ENCODE measurements at places on chromosomes 12 and 14. TPM values are rescaled to one million over a fixed set of nuclear protein-coding genes. Genes with fewer than 3 reads are reported as not detected.

GRCh38 chr12:66290716-66291200 is 11.5 kb upstream of the HELB start:
- DNase-seq = no peak

DNA sequence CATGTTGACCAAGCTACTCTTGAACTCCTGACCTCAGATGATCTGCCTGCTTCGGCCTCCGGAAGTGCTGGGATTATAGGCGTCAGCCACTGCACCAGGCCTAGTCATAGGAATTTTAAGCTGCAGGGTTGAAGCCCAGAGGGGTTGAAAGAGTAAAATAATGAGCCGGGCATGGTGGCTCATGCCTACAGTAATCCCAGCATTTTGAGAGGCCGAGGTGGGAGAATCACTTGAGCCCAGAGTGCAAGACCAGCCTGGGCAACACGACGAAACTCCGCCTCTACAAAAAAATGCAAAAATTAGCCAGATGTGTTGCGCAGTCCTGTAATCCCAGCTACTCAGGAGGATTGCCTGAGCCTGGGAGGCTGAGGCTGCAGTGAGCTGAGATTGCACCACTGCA is 69.6 kb downstream of the GALNT8 start:
- DNase-seq = no peak

DNA sequence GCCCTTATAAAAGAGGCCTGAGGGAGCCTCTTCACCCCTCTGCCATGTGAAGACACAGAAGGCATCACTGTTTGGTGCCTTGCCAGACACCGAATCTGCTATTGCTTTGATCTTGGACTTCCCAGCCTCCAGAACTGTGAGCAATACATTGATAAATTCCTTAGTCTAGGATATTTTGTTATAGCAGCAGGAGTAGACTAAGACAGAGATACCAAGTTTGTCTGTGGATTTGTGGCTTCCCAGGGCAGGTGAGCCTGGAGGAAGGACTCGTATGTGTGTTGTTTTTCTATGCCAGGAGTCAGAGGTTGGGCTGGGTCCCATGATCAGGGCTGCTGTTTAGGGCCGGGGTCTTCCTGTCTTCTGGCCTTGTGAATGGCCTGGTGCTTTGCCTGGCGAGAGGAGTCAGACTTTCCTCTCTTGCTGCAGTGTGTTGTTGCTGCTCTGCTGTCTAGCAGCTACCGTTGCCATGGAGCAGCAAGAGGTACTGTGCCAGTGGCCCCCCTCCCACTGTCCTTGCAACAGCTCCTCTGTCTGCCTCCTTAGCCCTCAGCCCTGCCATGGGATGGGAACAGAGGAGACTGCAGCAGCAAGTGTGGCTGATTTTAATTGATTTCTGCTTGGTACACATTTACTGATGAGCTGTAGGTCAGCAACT is 111.2 kb downstream of the CHST11 start:
- DNase-seq = no peak

GRCh38 chr12:125159702-125160101 is 94.5 kb downstream of the AACS start:
- no peak for DNase-seq

DNA sequence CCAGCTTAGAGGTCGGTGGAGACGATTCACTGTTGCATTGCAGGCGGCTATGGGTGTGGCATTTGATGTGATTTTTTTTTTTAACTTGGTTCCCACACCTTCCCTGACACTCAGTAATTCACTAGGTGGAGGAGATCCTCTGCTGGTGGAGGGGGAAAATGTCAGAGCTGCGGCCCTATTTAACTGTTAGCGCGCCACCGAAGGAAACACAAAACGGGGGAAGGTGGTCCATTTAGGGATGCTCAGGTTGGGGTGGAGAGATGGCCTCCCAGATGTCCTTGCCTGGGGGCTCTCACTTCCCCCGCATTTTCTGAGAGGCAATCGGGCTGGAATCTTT is 4.3 kb upstream of the HOXC12 start:
- no peak for DNase-seq

DNA sequence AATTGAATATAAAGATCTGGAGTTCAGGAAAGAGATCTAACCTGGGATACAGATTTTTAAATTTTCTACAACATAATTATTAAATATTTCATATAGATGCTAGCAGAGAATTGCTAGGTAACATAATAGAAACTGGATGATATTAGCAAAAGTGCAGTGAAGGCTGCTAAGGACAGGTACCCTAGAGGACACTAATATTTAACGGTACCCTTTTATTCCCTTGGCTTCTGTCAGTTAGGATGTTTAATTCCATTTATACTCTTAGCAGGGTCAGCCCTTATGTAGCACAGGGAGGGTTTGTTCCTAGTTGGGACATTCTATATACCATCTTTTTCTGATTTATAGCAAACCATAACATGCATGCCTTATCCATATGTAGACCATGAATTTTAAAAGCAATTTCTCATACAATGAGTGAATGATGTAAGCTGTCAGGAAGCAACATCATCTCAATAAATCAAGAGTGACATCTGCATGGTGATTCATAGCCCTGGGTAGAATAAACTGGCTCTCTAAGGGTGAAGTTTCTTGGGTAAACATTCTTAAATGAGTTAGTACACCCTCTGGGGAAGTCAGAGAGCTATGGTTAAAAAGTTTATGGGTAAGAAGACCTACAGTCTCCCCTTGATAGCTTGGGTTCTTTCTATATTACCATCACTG is 404.4 kb upstream of the MGAT4C start:
- DNase-seq = peak; percentile 3

GRCh38 chr12:120252071-120252906 is 13.2 kb downstream of the PXN start:
- no peak for DNase-seq

- peak; percentile 45 for DNase-seq
Measured at GRCh38 chr12:27333403-27334009, 870 bp downstream of the BMAL2 start.

The OR11H12 gene
- not detected for total RNA-seq

- peak; percentile 37 for DNase-seq
Measured at GRCh38 chr12:130787445-130788410, 51.3 kb downstream of the STX2 start.

DNA sequence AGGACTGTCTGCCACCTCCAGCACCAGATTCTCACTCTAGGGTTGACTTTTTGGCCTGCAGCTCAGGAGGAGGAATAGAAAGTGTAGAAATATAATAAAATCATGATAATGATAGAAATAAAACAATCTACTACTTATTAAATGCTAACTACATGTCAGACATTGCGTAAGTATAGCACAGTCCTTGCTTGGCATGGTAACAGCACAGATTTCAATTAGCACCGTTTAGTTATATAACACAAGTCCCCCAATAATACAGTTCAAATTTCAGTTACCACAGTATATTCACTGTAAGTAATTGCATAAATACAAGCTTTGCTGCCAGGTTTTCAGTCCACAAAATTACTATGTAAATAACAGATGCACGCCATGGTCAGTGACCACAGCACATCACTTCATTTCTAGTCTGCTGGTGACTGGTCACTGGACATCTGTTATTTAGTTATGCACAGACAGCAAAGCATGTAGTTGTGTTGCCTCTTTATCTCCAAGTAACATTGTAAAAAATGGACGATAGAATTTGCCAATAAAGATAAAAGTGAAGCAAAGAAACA is 6.5 kb upstream of the GLT8D2 start:
- DNase-seq = no peak

- no peak for DNase-seq
Measured at GRCh38 chr14:100503251-100503650, 84.0 kb downstream of the BEGAIN start.

GRCh38 chr14:100407376-100408102 is 84.4 kb downstream of the SLC25A47 start:
- no peak for DNase-seq

The CCDC177 gene
- not detected for total RNA-seq

GRCh38 chr12:116541547-116542344 is 17.4 kb upstream of the MAP1LC3B2 start:
- no peak for DNase-seq

- no peak for DNase-seq
Measured at GRCh38 chr14:106837870-106838269, 1311.5 kb downstream of the TMEM121 start.

GRCh38 chr12:16881986-16882570 is 276.1 kb upstream of the LMO3 start:
- no peak for DNase-seq

GRCh38 chr12:5710260-5710878 is 234.7 kb downstream of the ANO2 start:
- no peak for DNase-seq

DNA sequence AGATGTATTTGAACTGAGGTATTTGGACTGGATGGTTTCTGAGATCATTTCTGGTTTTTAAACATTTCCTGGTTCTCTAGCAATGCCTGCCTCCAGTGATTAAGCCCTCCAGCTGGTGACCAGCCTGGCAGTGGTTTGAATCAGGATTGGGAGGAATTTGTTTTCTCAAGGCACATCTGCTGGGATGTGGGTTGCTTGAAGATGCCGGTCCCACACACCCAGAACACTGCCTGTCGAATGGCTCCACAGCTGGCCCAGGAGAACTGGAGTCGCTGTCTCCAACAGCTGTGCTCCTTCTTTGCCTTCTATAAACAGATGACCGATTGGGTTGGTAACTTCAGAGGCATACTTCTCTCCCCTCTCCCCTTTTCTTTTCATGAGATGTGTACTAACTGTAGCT is 258.0 kb upstream of the DDHD1 start:
- DNase-seq = peak; percentile 84

DNA sequence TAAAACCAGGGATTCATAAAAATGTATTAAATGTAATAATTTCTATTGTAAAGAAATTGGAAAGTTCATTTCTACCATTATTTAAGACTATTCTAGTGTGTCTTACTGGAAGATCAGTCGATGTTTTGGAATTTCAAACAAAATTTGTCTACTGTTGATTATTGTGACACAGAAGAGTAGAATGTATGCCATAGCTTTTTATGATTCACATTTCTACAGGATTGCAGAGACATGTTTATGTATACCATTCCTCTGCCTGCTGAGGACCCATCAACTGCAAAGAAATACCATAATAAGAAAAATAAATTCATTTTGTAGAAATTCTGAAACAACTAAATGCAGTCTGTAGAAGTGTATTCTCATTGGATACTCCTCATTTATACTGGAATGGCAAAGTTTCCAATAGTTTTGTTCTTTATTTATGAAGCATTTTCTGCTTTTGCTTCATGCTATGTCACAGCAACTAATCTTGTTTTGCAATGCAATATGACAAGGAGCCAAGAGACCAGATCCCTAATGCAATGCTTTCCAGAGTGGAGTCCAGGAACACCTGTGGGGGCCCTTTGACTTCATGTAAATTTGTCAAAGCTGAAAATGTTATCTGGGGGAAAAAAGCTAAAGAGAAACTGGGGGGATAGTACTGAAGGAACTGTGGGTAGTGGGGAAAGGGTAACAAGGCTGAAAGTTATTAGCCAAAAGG is 172.9 kb upstream of the LRIG3 start:
- peak; percentile 59 for DNase-seq

The SSTR1 gene
- total RNA-seq = 17.6 TPM

DNA sequence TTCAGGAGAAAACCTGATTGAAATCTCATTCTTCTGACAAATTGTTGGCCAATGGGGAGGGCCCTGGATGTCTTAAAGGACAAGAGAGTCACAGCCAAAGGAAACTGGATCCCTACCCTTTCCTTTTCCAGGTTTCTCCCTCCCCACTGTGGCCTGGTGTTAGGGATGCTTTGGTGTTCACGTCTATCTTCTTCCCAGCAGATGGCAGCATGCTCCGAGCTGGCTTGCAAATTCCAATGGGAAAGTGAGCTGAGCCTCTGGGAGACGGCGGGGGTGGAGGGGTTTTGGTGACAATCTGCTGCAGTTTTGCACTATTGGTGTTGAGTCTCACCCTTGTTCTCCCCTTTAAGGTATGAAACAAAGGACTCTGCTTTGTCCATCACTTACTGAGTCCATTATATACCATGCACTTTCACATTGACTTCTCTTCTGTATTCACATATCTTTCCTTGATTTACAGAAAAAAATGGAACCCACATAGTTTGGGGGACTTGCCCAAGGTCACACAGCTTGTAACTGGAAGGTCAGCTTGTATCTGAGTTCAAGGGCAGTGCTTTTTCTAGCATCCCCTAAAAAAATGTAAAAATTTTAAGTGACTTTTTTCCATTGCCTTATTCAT is 39.3 kb downstream of the CCDC177 start:
- peak; percentile 73 for DNase-seq

GRCh38 chr12:11433664-11434063 is 38.3 kb upstream of the PRB2 start:
- DNase-seq = no peak

The FMNL3 gene
- total RNA-seq = 32.9 TPM

DNA sequence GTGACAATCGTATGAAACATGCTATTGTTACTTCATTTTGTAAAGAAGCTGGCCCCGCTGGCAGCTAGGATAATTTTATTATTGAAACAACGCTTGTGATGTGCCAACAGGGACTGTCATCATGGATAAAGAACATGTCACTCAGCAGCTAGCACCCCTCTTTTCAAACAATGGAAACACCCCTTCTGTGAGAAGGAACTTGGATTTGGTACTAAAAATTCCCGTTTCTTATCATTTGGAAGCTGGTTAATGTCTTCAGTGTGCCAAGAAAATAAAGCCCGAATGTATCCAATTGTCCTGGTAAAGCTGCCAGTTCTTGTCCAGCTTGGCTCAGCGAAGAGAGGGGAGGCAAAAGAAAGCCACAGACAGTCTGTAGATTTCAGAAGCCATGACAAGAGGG is 186.6 kb downstream of the PHLDA1 start:
- no peak for DNase-seq

DNA sequence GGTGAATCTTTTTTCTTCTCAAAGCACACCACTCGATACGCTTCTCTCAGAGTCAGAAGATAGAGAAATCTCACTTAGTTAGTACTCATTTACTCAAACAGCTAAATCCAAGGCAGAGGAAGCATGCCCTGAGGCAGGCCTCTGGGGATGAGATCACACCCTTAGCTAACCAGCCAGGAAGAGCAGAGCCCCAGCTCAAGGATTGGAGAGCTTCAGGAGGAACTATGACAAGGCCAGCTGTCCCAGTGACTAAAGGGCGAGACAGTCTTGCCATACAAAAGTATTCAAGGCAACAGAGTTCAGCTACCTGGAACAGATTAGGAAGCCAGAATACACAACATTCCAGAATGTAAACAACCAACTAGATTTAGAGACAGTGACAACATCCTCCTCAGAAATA is 197.7 kb upstream of the CCDC196 start:
- DNase-seq = peak; percentile 1

GRCh38 chr12:69095765-69096477 is 143.4 kb upstream of the CPSF6 start:
- DNase-seq = no peak

DNA sequence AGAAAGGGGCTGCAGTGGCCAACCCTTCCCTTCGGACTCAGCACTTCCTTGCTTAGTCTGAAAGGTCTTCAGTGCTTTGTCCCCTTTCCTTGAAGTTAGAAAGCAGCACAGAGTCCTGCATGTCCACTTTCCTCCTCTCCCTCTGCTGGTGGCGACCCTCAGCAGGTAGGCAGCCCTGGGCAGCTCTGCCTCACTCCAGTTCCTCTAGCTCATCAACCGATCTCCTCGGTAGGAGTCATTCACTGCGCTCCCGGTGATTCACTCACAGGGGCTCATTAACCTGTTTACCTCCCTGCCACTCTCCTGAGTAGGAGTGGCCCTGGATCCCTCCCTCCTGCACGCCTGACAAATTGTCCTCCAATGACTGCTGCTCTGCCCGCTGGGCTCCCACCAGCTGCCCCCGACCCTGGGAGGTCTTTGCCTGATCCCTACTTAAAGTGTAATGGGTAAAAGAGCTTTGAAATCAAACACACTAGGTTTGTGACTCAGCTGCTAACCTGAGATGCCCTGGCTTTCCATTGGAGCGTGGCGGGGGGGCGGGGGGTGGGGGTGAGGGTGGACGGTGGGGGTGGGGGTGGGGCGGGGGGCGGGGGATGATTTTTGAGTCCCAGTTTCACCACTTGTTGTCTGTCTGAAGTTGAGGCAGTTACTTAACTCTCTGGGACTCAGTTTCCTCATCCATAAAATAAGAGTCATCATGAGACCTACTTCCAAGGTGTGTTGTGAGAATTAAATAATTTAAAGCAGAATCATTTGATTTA is 4.2 kb downstream of the SCNN1A start:
- DNase-seq = peak; percentile 53
